Right renal cortex interstitium (tissue), 3 donors: ENCODE measurements at places on chromosomes 7 and 10.

- no peak for DNase-seq
Observed at GRCh38 chr10:48924988-48925387, 14.7 kb downstream of the LRRC18 start.

DNA sequence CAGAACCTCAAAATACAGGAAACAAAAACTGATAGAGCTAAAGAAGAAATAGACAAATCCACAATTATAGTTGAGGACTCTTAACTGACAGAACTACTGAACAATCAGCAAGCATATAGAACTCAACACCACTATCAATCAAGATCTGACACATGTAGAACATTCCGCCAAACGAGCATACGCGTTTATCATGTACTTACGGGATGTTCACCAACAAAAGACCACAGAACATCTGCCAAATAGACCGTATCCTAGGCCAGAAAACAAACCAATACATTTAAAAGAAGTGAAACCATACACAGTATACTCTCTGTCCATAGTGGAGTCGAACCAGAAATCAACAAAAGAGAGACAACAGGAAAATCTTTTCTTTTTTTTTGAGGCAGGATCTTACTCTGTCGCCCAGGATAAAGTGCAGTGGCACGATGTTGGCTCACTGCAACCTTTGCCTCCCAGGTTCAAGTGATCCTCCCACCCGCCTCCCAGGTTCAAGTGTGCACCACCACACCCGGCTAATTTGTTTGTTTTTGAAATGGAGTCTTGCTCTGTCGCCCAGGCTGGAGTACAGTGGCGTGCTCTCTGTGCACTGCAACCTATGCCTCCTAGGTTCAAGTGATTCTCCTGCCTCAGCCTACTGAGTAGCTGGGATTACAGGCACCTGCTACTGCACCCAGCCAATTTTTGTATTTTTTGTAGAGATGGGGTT, 5.1 kb downstream of the GNA12 start:
- no peak for DNase-seq

DNA sequence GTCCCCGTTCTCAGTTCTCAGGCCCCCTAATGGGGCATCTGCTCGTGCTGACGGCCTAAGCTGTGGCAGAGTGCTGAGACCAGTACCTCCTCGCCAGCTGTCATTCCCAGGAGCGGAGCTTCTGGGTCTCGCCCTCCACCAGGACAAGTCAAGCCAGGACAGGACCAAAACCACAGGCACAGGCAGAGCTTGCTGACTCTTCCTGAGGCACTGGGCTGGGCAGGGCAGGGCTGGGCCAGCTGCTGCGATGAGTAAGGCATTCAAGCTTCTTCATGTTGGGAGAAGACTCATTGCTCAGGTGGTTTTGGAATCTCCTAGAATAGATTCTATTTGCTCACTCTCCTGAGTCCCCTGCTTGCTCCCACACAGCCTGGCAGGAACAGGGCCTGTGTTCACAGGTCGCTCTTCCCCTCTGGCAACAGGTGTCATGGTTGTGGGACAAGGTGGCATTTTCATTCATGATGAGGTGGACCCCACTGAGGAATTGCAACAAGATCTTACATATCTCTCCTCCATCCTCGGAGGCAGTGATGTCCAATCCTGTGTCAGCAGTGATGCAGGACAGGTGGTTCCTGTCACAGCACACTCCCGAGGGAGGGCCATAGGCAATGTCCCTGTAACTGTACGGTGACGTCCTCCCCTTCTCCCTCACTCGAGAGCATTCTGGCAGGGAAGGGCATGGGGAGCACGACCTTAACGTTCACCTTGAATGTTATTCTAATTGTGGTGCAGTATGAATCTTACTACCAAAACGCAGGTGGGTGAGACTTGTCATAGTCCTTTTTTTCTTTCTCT, 17.0 kb upstream of the SH3PXD2A start:
- DNase-seq, result no peak

DNA sequence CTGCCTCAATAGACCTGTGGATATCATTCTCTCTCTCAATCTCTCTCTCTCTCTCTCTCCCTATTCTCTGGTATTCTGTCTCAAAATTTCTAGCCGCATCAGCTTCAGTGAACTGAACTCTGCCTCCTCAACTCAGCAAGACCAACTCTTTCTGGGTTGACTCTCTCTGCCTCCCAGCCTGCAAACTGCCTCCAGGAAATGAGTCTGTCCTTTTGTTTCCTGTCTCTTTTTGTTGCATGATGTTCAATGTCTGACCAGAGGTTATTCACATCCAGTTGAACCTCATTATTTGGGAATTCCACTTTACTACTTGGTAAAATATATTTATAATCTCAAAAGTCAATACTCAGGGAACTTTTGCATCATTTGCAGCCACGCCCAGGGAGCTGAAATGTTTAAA, 682.7 kb upstream of the FZD8 start:
- no peak for DNase-seq

GRCh38 chr10:59269651-59270050, 92.7 kb downstream of the FAM13C start:
- no peak for DNase-seq

DNA sequence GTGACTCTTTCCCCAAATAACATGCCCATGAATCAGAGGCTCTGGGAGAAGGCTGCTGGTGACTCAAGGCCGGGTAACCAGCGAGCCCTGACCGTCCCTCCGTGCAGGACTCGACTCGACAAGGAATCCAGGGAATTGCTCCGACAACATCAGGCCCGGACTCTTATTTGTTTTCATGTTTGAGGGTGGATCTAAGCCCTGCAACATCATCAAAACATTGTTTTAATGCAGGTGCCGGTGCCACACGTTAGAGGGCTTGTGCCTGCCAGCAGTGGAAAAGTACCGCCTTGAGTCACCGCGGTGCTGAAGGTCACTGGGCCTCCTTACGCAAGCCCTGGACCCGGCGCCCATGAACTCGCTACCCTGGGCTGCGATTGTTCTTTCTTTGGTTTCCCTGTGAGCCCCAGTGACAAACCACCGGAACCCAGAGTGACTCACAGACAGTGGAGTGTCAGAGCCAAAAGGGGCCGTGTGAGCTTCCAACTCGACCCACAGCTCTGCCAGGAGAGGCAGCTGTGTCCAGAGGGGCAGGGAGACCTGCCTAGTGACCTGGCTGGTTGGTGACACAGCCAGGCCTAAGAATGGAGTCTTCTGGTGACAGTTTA, 139.4 kb upstream of the SHH start:
- no peak for DNase-seq

DNA sequence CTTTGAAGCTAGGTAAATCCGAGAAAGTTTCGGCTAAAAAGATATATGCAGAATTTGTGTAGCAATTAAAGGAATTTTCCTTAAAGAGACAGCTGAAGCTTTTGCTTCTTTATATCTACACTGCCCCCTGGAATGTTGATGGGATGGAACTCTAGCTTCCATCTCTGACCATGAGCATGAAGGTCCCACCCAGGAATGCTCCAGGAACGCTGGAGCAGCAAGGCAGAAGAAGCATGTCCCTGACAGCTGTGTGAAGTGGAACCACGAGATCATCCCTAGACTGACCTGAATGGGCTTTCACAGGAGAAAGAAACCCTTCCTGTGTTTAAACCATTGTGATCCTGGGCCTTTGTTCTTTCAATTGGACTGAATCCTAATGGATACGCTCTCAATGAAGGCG, 99.7 kb upstream of the NOBOX start:
- DNase-seq, result no peak

- DNase-seq, result no peak
Observed at GRCh38 chr7:105906695-105907094, 30.3 kb upstream of the ATXN7L1 start.

- no peak for DNase-seq
Observed at GRCh38 chr7:18109762-18110161, 82.1 kb upstream of the PRPS1L1 start.

- DNase-seq, result no peak
Observed at GRCh38 chr7:44222074-44222473, 21.3 kb downstream of the YKT6 start.

DNA sequence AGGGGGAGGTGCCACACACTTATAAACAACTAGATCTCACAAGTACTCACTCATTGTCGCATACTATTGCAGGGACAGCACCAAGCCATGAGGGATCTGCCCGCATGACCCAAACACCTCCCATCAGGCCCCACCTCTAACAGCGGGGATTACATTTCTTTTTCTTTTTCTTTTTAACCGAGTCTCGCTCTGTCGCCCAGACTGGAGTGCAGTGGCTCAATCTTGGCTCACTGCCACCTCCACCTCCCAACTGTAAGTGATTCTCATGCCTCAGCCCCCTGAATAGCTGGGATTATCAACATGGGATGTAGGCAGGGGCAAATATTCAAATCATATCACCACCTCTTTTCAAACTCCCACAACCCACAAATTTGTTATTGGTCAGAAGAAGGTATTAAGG, 76.7 kb downstream of the SKAP2 start:
- no peak for DNase-seq

DNA sequence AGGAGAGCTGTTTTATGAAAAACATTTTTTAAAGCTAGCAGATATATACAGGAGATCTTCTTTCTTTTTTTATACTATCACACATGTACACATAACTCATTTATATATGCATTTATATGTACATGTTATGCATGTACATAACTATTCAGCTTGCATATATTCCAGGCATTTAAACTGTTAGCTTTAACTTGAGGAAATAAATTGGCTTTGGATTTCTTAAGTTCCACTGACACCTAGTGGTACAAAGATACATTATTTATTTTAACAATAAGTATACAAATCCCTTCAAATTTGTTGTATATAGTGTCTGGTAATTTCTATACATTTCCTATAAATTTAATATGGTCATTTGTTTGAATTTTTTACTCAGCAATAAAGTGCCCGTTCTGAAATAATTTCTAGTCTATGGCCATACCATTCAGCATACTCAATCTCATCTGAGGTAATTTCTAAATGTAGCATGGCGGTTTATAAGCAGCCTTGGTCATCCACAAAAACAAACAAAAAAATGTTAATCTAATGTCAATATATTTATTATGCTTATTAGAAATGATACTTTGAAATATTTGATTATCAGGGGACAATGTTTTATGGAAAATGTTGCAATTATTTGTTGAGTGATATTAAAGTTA, 11.6 kb downstream of the ZDHHC6 start:
- DNase-seq, result no peak

DNA sequence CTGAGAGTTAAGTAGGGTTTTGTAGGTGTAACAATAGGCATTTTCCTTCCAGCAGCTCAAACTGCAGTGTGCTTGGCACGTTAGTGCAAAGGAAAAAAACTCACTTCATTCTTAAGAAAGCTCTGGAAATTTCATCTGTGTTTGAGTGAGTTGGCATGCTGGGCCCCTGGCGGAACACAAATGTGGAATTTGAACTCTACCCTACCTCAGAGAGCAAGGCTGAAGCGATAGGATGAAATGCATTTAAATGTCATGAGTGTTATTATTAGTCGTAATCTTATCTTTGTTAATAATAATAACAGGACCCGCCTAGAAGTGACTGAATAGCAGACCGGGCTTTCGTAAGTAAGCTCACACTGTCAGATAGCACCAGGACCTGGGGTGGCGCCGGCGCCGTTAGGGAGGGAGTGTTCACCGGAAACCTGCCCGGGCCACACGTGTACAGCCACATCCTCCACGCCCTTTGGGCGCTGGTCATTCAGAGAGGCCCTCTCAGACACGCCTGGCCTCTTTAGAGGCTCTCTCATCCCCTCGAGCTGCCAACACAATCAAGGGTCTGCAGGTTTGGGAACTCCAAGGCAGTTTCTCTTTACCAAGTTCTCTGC, 63.5 kb downstream of the GRK5 start:
- no peak for DNase-seq

DNA sequence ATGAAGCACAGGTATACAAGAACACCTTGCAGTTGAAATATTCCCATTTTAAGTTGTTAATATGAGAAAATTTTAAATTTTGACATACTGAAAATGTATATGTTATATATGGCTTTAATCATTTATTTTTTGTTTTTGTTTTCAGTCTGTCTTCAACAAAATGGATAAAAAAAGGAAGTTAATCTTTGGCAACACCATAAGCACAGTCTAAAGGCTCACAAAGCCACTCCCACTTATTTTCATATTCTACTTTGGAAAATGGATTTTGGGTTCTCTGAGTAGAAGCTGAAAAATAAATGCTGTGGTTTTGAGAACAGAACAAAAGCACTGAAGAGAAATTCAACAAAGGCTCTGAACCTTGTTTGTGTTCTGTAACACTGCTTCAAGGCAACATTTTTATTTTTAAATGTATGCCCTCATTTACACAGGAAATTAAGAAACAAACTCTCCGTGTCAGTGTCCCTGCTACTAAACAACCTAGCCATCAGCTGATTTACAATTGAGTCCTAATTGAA, 81.3 kb upstream of the LRRN3 start:
- DNase-seq, result no peak

DNA sequence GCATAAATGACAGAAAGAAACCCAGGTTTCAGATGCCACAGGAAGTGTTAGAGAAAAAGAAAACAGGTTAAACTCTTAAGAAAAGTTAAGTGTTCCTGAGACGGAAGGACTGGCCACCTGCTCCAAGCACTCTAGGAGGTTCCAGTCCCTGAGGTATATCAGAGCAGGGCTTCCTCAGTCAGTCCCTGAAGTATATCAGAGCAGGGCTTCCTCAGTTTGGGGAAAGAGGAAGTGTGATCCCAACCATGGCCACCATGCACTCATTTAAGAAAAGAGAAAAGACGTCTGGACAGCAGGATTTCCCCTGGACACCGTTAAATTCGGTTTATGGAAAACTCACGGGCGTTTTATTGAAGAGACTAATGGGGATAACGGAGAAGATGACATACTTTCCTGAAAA, 133.4 kb upstream of the PFKP start:
- DNase-seq, result no peak

DNA sequence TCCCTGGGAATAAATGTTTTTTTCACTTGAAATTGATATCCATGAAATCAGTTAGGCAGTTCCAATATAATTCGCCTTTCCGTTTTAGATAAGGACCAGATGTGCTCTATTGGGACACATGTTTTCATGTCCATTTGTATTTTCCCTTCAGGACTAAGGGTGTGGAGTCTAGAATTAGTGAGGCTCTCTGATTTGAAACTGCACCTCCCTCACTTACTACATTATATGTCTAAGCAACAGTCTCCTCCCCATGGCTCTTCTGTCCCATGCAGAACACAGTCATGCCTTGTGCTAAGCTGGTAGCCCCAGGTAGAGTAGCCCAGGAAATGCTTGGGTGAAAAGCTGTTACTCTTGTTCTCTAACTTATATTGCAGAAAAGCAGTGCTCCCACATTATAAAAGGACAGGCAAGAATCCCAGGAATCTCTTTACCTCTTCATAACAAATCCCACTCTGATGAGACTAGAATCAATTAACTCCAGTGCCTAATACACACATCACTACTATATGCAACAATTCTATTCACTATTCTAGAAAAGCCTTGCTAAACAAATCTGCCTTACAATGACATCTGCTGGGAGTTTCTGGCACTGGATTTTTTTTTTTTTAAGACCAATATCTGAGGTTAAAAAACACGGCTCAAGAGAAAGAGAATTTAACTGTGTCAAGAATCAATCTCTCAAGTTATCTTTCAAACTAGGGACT, 293.9 kb downstream of the SNX13 start:
- DNase-seq, result no peak
